Stimulated activated CD4-positive, alpha-beta T cell treated with anti-CD3 and anti-CD28 coated beads, Interleukin-1b, Interleukin-23, amount 100 ng/mL, for 48 hours (primary cell): ENCODE measurements at places on chromosomes 13 and 19.

DNA sequence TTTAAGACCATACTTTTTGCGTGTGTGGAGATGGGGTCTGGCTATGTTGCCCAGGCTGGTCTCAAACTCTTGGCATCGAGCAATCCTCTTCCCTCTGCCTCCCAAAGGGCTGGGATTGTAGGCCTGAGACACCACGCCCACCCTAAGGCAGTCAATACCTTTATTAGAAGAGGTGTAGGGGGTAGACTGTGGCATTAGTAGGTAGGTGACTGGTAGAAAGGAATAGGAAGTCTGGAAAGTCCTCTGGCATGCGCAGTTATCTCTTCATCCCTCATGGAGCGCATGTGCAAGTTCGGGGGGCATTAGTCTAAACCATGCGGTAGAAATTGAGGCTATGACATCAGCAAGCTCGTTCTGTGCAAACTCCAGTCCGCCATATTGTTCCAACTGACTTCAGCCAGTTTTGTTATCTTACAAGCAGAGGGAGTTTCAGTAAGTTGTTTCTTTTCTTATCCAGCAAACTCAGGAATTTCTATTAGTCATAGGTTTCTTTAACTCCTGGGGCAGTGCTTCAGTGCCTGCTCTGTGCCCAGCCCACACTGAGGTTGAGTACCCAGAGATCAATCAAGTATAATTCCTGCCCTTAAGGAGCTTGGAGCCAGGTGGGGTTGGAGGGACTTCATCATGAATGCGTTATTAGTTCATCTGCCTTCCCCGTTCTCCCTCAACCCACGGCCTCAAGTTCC lies 7.3 kb upstream of the RANBP3 start:
- DNase-seq = no peak

- DNase-seq = no peak
These were observed 80.2 kb downstream of the TEX26 start for GRCh38 chr13:31012655-31013024.

GRCh38 chr13:36088001-36088400 lies 43.2 kb downstream of the DCLK1 start:
- DNase-seq = no peak

GRCh38 chr19:44003461-44004009 lies 778 bp downstream of the ZNF230 start:
- no peak for DNase-seq

GRCh38 chr19:4980067-4980466 lies 11.2 kb downstream of the KDM4B start:
- DNase-seq = no peak

GRCh38 chr13:100014621-100015020 lies 33.0 kb downstream of the ZIC2 start:
- no peak for DNase-seq

DNA sequence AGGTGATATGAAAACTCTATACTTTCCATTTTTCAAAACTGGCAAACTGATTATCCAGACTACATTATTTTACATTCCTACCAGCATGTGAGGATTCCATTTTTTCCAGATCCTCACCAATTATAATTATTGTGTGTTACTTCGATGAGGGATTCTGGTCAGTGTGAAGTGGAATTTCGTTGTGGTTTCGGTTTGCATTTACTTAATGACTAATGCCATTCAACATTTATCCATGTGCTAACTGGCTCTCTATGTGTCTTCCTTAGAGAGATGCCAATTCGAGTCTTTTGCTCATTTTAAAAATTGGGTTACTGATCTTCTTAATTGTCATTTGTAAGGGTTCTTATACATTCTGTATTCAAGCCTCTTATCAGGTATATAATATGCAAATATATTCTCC lies 1551.3 kb upstream of the MIR17HG start:
- DNase-seq = no peak

DNA sequence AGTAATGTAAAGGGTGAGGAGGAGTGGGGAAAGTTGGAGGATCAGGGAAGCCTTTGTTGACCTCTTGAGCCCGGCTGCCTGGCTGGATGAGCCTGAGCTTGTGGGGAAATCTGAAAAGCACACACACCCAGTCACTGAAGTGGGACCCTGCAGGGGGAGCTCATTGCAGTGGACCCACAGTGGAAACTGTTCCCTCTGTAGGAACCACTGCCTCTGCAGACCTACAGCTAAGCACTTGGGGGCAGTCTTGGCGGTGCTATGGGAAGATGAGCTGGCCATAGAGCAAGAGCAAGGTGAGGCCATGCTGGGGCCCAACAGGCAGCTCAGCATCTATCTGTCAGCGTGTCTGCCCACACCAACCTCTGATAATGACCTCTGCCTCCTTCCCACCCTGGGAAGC lies 294.8 kb downstream of the TSHZ3 start:
- DNase-seq = peak; percentile 41

- peak; percentile 71 for DNase-seq
These were observed 202.9 kb downstream of the ATP8A2 start for GRCh38 chr13:25574437-25575411.

DNA sequence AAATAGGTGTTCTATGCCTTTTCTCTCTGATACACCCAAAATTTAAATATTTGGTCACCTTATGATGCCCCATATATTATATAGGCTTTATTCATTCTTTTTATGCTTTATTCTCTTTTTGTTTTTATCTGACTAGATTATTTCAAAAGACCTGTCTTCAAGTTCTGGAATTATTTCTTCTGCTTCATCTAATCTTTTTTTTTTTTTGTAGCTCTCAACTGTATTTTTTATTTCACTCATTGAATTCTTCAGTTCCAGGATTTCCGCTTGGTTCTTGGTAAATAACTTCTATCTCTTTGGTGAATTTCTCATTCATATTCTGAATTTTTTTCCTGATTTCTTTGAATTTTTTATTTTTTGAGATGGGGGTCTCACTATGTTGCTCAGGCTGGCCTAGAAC lies 3.9 kb upstream of the CLEC4M start:
- no peak for DNase-seq

DNA sequence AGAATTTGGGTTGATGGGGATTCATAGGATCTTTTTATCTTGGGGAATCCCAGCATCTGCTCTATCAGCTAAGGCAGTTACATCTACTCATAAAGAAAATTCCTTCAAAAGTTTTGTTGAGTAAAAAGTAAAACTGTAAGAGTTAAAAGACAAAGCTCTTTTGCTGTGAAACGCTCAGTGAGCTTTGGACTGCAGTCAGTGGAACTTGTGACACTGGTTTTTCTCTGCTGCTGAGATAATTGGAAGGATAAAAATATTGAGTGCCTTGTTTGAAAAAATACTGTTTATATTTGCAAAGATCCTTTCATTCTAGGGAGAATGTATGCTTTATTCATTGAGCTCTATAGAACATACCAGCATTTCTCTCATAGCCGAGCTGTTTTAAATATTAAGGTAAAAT lies 5.3 kb downstream of the NAXD start:
- DNase-seq = no peak

DNA sequence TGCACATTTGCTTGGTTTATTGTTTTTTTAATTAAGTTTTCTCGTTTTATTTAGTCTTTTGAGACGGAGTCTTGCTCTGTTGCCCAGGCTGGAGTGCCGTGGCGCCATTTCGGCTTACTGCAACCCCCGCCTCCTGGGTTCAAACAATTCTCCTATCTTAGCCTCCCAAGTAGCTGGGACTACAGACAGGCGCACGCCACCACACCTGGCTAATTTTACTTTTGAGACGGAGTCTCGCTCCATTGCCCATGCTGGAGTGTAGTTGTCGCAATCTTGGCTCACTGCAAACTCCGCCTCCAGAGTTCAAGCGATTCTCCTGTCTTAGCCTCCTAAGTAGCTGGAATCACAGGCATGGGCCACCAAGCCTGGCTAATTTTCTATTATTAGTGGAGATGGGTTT lies 1.3 kb downstream of the RPS9 start:
- no peak for DNase-seq

DNA sequence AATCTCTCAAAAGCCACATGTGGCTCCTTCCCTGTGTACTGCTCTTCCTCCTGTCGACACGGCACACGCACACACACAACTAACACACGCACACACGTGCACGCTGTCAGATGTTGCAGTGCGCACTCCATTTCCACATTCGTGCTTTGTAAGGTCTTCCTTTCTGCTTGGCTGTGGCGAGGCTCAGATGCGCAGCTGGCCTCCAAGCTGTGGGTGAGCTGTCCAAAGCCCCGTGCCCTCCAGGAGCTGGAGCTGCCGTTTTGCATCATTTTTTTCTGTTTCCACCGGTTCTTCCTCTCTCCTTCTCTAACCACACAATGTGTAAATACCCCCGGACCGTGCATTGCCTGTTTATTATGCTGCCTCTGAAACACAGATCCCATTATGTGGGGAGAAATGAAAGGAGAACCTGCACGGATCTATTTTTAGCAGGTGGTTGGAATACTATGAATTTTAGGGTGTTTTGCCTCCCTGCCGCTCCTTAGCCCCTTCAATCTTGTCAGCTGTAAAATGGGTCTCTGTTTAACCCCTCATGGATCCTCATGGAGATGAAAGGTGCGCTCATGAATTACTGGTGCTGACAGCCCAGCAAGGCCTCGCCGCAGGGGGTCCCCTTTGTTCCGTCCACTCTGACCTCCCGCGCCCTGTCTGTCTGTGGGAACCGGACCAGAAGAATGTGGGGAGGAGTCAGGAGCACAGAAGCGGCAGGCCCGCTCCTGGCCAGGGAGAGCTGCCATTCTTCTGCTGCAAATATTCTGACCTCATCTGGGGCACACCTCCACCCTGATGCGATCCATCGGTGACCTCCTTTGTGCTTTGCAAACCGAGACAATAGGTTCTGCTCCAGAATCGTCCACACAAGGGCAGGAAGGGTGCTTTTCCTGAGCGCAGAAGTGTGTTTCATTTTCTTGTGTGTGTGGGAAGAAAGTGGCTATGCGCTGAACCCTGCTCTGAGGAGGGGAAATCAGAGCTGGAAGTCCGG lies 137.7 kb downstream of the SOX1 start:
- DNase-seq = no peak

DNA sequence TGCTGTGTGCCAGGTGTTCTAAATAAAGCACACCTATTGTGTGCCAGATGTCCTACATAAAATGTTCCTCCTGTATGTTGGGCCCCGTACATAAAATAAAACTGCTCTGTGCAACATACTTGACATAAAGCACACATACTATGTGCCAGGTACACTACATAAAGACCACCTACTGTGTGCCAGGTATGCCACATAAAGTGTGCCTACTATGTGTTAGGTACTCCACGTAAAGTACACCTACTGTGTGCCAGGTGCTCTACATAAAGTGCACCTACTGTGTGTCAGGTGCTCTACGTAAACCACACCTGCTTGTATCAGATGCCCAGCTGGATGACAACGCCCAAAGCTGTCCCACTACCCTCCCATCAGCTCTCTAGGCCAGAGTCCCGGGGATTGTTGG lies 5.8 kb upstream of the OR10H5 start:
- DNase-seq = no peak

DNA sequence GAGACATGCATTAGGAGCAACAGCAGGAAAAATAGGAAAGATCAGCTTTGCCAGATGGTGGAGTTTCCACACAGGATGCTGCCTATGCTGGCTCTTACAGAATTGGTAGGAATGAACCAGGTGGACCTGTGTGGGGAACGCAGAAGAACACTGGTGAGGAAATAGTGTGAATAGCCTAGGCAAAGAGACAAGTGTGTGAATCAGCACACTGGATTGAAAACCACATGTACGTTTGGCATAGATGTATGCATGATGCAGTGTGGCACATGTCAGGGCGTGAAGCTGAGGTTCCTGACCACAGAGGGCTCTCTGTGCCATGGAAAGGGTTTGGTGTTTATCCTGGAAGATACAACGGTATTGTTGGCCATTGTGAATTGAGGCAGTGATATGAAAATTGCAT lies 156.5 kb upstream of the SLC10A2 start:
- no peak for DNase-seq

GRCh38 chr19:21434967-21435544 lies 38.1 kb downstream of the ZNF493 start:
- DNase-seq = no peak

DNA sequence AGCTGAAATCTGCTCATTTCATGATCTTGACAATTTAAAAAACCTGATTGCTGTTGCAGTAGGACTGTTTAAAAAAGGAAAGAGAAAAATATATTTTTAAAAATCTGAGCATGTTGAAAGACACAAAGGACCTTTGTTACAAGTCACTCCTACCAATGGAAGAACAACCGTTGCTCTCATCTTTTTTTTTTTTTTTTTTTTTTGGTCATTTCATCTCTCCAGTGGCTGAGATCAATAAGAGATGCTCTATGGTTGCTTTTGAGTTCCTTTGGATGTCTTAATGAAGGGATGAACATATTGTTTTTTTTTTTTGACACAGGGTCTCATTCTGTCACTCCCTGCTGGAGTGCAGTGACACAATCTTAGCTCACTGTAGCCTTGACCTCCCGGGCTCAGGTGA lies 29.2 kb downstream of the LRCH1 start:
- DNase-seq = no peak

- no peak for DNase-seq
These were observed 5.3 kb upstream of the ACTN4 start for GRCh38 chr19:38642176-38642575.

DNA sequence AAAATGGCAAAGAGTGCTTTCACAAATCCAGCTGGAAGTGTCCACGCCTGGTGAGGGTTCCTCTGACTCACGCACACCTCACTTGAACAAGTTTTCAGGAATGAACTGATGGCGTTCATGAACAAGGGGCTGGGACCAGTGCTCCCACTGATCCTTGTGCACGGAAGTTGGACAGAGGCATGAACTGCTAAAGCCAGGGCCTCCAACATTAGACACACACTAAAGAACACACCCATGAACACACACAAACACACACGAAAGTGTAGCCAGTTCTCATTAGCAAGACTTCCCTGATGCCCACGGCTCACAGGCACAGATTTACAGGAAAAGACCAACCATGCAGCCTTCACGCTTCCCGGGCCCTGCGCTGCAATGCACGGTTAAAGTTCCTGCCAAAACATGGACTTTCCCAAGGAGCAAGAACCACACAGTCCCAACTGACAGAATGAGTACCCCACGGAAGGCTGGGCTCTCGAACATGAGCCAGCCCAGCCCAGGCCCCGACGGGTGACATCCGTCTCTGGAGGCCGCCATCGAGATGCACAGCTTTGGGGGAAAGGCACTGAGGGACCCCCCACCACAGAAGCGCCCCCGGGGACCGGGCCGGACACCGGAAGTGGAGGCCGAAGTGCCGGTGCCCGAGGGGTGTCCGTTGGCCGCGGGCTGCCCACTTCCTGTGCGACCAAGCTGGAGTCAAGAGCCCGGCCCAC lies 808 bp downstream of the DNMT1 start:
- DNase-seq = no peak
